Iris pigment epithelial cell (primary cell): ENCODE measurements at places on chromosomes 12 and 14.

DNA sequence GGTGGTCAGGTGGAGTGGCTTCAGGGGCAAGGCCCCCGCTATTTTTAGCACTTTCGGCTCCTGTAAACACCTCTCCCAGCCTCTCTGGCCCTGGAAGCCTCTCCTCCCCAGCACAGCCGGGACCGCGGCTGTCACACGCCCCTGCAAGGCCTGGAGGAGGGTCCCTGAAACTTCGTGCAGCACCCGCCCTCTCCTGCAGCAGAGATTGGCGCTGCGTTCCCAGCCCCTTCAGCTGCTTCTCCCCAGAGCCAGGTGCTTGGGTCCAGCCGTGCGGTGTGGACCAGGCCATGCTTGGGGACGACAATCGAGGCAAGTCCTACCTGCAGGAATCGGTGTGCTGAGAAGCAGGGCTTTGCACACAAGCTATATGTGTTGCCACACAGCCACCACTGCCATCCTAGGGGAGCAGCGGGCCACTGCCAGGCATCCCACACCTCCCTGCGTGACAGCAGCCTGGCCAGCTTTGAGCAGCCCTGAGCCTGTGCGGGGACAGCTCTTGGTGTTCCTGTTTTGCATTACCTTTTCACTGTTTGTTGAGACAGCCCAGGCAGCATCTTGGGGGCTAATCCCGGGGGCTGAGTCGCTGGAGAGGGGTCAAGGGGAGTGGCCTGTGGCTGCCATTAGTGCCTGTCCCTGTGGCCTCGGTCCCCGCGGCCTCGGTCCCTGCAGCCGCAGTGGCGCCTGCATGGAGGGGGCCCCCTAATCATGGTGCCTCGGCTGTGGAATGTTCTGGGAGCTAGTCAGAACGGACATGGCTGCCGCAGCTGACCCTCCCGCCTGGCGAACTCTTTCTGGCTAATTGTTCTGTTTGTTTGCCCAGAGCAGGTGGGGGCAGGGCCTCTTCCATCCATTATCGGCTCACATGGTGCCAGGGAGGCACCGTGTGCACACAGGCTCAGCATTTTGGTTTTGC is 27.6 kb upstream of the TRAF3 start:
- DNase-seq = no peak

- no peak for DNase-seq
These were observed 21.1 kb downstream of the TMED8 start for GRCh38 chr14:77355811-77356210.

DNA sequence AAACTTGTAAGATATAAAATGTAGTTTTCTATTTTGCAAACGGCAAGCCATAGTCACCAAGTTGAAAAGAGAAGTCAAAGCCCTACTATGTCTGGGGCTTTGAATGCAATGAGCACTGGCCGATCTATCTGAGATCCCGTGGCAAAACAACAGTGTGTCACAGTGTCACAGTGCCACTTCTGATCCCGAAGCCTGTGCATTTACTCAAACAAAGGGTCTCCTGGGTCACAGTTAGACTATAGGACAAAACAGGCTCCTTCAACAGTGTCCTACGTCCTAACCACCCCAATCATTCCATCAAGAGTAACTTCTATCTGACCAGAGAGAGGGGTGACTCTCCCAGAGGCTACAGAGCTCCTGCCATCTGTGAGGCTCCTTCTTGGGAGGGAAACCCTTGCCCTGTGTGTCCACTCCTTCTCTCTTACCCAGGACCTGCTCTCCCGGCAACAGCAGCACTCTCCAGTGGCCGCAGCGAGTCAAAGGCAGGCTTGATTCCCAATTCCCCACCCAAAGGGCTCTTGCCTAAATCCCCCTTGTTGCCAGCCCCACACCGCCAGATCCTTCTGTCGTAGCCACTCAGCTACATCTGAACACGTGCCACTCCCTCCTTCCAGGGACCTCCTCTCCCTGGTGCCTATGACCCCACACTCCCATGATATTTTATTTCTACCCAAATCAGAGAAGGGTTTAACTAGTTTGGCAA is 14.0 kb upstream of the SELPLG start:
- DNase-seq = no peak

DNA sequence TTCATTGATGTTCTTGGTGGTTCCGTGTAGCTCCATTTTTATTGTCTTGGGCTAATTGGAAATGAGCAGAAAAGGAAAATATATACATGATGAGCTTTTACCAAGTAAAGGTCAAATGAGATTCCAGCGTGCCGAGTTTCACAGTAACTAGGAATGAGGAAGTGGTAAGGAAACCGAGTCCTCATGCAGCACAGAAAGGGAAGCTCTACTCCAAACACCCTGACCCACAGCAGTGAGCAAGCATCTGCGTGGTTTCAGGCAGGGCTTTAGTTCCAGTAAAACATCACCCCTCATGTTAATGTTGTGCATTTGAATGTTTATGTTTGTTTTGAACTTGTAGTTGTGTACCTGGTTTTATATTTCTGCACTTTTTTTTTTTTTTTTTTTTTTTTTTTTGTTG is 208.0 kb downstream of the SLC41A2 start:
- peak; percentile 89 for DNase-seq

DNA sequence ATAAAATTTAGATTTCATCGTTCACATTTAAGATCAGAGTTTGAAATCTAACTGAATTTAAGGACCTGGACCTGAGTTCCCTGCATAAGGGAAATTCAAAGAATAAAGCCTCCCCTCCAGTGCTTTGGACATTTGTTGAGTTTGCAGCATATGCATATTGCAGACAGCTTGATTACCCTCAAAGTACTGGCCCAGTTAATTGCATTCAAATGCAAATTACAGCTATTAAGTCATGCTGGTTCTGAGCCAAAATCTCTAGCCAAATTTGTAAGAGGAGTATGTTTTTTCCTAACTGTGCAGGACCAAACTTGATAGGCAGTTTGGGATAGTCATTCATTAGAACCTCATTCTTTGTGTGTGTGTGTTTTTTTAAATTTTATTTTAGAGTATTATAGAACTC is 9.1 kb upstream of the KIF21A start:
- no peak for DNase-seq

DNA sequence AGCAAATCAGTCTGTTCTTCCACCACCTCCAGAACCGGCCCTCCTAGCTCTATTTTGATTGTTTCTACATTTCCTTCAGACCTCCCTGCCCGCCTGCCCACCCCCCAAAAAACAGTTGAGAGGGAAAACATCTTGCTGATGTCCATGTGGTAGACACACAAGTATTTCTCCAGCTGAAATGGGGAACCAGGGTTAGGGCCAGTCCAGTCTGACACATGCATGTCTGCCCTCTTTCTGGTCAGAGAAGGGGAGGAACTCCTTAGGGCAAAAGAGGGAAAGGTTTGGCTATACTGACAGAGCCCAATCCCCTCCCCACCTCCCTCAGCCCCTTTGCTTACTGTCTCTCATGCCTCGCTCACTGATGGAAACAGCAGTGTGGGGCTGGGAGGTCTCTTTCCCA is 3.4 kb downstream of the CD9 start:
- DNase-seq = no peak

- peak; percentile 46 for DNase-seq
These were observed 22.5 kb upstream of the PCNX1 start for GRCh38 chr14:70884595-70885342.

GRCh38 chr12:98228683-98229539 is 286.5 kb upstream of the TMPO start:
- DNase-seq = no peak

DNA sequence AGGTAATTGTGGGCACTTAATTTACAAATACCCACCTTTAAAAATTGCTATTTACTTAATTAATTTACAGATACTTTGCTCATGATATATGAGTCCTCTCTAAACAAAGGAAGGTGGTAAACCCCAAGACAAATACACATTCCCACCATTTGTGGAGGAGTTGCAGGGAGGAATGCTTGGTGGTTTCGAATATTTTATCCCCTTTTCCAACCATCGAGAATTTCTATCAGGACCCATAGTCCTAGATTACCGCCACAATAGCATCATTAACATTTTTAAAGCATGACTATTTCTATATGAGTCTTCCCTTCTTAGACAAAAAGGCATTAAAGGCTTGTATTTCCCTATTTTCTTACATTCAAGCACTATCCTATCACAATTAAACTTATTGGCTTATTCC is 34.2 kb upstream of the PLEKHA5 start:
- no peak for DNase-seq

- peak; percentile 34 for DNase-seq
These were observed 21.0 kb downstream of the SLC25A29 start for GRCh38 chr14:100285021-100285912.

DNA sequence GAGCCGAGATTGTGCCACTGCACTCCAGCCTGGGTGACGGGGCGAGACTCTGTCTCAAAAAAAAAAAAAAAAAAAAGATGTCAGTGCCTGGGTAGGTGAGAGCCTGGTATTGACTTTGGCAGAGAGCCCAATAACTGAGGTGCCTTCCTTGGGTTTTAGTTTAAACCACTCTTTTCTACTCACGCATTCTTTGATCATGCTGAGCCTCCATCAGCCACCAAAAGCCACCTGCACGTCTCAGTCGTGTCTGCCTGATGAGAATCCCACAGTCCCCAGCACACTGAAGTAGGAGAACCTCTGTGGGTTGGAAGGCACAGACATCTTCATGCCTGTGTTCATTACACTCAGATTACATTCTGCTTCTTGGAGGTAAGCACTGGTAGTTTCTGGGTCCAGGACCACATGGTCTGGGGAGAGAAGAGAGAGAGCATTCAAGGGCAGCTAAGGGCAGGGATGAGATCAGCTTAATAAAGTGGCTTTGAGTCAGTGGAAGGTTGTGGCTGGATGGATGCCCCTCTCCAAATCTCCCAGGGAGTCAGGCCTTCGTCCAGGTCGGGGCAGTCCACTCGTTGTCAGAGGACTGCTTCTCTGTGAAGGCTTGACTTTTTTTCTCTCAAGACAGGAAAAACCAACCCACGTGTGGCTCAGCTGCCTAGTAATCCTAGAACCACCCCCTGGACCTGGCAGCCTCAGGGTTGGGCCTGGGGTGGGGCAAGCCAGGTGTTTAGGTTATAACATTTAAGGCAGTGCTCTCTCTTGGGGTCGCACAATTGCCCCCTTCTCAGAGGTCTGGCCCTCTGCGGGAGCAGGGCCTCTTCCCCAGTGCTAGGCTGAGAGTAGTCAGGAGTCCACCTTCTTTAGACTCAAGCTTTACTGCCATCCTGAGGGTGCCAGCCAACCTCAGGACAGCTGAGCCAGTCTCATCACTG is 32.6 kb upstream of the MAX start:
- no peak for DNase-seq

DNA sequence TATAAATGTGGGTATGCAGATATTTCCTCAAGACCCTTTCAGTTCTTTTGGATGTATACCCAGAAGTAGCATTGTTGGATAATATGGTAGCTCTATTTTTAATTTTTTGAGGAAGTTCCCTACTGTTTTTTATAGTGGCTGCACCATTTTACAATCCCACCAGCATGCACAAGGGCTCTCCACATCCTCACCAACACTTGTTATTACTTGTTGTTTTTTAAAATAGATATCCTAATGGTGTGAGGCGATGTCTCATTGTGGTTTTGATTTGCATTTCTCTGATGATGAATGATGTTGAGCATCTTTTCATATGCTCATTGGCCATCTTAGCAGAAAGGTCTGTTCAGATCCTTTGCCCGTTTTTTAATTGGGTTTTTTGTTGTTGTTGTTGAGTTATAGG is 47.1 kb downstream of the DIP2B start:
- no peak for DNase-seq

DNA sequence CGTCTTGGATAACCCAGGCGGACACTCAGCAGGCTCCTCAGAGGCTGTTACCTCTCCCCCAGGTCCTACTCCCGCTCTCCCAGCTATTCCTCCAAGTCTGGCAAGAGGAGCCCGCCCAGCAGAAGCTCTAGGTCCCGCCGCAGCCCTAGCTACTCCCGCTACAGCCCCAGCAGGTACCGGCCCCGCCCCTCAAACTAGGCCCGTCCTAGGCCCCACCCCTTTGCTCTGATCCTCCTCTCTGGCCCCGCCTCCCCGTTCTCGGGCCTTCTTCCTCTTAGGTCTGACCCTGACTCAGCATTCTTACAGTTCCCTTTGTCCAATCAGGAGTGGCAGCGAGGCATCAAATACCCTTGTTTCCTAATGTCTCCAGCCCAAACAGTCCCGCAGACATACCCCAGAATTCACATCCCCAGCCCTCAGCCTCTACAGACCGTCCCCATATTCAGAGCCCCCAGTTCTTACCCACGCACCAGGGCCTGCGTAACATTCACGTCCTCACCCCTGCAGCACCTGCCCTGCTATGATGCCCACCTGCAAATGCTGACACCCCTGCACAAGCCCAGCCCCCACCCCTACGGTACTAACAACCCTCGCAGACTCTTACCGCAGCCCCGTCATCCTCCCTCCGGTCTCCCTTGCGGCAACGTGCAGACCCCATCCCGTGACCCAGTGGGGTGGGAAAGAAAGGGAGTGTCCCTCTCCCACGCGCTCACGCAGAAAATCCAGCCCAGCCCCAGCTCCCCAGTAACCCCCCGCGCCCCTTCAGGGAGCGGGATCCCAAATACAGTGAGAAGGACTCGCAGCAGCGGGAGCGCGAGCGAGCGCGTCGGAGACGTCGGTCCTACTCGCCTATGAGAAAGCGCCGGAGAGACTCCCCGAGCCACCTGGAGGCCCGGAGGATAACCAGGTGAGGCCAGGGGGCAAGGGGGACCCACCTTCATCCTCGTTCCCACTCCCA is 25.0 kb upstream of the HSPB8 start:
- peak; percentile 3 for DNase-seq

DNA sequence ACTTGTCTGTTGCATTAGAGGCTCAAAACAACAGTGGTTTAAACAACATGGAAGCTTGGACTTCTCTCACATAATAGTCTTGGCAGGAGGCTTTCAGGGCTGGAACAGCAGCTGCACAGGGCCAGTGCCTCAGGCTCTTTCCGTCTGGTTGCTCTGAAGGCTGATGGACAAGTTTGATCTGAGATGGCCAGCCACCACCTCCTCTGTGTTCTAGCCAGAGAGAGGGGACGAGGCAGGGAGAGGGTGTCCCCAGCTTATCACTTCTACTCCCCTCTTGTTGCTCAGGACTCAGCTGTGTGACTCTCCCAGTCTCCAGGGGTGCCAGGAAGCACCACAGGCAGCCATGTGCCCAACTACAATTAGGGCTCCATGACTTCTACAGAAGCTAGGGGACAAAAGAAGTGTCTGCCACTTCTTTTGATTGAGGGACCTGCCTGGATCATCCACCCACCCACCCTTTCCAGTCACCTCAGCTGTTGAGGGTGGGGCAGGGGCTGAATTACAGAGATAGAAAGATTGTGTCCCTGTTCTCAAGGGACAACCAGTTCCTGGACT is 46.6 kb downstream of the SMIM41 start:
- no peak for DNase-seq

- no peak for DNase-seq
These were observed 78.9 kb upstream of the VASH1 start for GRCh38 chr14:76682367-76682766.
